ENCODE measurements at places on chromosomes 16 and 17. TPM values are rescaled to one million over a fixed set of nuclear protein-coding genes. Genes with fewer than 3 reads are reported as not detected.

GRCh38 chr17:7972131-7972785 is 30.2 kb upstream of the GUCY2D start:
- no peak for DNase-seq

GRCh38 chr16:84455031-84455430 is 49.4 kb downstream of the MEAK7 start:
- no peak for DNase-seq

- DNase-seq = no peak
These were observed 11.4 kb upstream of the HOXB9 start for GRCh38 chr17:48637323-48638260.

DNA sequence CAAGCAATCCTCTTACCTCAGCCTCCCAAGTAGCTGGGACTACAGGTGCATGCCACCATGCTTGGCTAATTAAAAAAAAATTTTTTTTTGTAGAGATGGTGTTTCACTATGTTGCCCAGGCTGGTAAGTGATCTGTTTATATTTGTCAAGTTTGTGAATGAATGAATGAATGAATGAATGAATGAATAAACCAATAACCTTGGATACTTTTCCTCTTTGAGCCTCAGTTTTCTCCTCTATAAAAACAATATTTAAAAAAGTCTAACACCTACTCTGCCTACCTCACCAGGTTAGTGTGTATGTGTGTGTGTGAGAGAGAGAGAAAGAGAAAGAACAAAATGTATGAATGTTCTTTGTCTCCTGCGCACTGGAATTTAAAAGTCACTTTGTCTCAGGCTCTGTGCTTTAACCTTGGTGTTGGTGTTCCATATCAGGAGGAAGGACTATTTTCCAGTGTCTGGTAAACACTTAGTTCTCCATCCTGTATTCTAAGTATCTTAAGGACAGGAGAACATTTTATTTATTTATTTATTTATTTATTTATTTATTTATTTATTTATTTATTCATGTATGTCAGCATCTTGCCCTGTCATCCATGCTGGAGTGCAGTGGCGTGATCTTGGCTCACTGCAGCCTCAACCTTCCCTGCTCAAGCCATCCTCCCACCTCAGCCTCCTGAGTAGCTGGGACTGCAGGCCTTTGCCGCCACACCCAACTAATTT is 27.1 kb downstream of the CHD9 start:
- DNase-seq = no peak

DNA sequence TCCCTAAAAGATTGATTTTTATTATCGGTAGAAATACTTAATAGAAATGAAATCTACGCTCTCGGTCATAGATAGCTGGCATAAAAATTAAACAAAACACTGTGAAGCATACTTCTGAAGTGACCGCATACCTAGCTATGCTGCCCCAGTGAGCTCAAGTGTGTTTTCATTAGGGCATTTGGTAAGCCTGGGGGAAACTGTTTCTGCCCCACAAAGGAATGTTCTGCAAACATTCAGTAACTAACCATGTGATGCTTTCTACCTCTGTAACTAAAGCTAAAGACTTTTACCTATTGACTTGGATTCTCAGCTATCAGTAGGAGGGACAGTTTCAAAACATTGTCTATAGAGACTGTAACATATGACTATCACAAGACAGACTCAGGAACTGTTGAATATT is 93.5 kb upstream of the HSBP1 start:
- DNase-seq = no peak

DNA sequence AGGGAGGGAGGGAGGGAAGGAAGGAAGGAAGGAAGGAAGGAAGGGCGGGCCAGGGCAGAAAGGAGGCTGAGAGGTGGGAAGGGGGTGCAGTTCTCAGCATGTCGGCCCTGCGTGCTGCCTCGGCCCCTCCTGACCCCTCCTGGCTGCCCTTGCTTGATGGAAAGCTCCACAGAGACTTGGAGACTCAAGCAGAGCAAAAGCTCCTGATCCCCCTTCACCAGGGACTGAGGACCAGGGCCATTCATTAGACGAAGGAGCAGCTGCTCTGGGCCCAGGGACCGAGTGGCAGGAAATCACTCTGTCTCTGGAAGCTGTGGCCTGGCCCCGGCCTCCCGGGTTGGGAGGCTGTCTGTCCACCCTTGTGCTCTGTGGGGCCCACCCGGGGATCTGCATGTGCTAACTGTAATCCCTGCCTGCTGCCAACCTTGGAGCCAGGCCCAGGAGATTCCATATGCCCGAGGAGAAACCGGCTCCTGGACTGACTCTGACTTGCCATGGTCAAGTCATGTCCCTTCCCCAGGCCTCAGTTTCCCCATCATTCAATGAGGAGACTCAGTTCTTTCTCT is 27.4 kb upstream of the C1QL1 start:
- DNase-seq = peak; percentile 66

- DNase-seq = no peak
These were observed 41.6 kb downstream of the CDH1 start for GRCh38 chr16:68778551-68779231.

DNA sequence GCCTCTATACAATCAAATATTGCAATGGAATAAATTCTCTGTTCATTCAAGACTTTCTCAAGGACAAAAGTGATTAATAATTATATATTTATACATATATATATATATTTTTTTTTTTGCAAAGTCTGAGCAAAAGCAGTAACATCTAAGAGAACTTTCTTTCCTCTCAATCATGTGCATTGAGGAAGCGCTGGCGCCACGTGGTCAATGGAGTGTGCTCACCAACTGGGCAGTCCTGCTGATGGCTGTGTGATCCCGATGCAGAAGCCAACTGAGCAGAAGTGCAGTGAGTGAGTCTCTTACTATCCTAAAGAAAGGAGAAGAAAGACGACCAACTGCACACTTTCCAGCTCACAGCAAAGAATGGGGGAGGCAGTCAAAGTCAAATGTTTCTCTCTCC is 37.2 kb upstream of the ULK2 start:
- peak; percentile 68 for DNase-seq

- no peak for DNase-seq
These were observed 2.8 kb downstream of the ZNF646 start for GRCh38 chr16:31077024-31077423.

DNA sequence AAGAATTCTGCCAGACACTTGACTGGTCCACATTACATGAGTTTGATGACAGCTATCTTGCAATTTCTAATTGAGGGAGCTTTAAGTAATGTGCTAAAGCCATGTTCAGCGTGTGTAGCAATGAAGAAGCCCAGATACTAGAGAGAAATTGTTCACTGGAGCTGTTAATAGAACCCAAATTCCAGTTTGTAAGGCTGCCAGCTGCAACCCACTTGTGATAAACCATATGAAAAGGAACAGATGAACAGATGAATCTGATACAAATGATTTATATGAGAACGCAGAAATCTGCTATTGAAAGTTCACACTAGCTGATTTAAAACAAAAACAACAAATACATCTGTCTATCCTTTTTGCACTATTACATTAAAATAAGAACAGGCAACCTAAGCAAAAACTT is 6.2 kb downstream of the NACA2 start:
- DNase-seq = no peak

DNA sequence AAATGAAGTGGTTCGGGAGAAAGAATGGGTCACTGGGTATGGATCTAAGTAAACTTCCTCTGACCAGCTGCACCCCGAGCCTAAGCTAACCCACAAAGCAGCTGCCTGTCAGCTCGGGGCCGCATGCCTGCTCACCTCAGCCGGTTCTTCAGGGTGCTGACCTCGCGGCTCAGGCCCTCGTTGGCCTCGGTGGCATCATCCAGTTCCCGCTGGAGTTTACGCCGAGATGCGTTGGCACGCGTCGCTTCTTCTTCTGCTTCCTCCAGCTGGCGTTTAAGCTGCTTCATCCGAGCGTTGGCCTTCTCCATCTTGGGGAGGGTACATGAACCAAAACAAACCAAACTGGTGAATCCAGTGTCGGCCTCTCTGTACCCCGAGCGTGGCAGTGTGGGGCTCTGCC is 41.1 kb downstream of the NDEL1 start:
- no peak for DNase-seq

DNA sequence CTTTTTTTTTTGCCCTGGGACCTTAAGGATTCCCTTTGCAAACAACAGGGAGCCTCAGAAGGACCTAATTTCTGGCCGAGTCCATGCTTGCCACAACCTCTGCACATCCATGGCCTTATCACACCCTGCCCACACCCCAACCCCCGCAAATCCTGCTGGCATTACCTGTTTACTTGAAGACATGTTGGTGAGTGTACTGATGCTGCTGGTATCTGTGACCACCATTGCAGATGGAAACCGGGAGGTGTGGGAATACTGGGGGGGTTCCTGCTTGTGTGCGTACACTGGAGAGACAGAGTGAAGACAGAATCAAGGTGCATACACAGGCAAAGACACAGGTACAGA is 46.0 kb downstream of the HNF1B start:
- no peak for DNase-seq

GRCh38 chr17:79202480-79202879 is 127.9 kb downstream of the ENGASE start:
- no peak for DNase-seq

GRCh38 chr16:82638095-82638798 is 11.5 kb downstream of the CDH13 start:
- no peak for DNase-seq

The HOXB9 gene
- not detected for total RNA-seq

The OTOA gene
- not detected for total RNA-seq

The SOX8 gene
- total RNA-seq = 1.0 TPM

The C16orf82 gene
- not detected for total RNA-seq

The KRTAP9-4 gene
- total RNA-seq = not detected

The LUC7L3 gene
- 58.1 TPM for total RNA-seq

The ACSM2A gene
- total RNA-seq = not detected

The ARL4D gene
- total RNA-seq = 7.0 TPM

The PROCA1 gene
- 1.3 TPM for total RNA-seq
